Sciatic nerve (tissue), 2 donors: ENCODE measurements at places on chromosomes 3 and 15. TPM values are rescaled to one million over a fixed set of nuclear protein-coding genes. Genes with fewer than 3 reads are reported as not detected.

- DNase-seq = no peak
These were observed 5.9 kb upstream of the DNASE1L3 start for GRCh38 chr3:58216496-58217195.

- no peak for DNase-seq
These were observed 10.6 kb downstream of the POPDC2 start for GRCh38 chr3:119649761-119650160.

GRCh38 chr3:150035910-150036612, 65.4 kb upstream of the PFN2 start:
- DNase-seq = no peak

DNA sequence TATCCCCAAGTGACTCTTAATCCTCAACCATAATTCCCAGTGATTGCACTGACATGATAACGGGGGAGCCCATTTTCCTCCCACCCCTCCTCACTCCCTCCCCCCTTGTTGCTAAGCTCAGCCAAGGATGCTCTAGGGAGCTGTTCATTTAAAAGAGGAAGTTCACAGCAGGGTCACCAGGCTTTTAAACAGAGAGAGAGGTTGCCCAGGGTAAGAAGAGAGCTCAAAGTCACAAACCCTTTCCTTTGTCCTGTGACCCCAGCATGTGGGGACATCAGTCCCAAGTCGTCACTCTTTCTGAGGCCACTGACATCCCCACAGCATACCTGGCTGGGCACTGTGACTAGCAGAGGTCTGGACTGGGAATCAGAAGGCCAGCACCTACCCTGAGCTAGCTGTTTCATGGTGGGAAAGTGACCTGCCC, 144.1 kb downstream of the RORA start:
- DNase-seq = no peak

DNA sequence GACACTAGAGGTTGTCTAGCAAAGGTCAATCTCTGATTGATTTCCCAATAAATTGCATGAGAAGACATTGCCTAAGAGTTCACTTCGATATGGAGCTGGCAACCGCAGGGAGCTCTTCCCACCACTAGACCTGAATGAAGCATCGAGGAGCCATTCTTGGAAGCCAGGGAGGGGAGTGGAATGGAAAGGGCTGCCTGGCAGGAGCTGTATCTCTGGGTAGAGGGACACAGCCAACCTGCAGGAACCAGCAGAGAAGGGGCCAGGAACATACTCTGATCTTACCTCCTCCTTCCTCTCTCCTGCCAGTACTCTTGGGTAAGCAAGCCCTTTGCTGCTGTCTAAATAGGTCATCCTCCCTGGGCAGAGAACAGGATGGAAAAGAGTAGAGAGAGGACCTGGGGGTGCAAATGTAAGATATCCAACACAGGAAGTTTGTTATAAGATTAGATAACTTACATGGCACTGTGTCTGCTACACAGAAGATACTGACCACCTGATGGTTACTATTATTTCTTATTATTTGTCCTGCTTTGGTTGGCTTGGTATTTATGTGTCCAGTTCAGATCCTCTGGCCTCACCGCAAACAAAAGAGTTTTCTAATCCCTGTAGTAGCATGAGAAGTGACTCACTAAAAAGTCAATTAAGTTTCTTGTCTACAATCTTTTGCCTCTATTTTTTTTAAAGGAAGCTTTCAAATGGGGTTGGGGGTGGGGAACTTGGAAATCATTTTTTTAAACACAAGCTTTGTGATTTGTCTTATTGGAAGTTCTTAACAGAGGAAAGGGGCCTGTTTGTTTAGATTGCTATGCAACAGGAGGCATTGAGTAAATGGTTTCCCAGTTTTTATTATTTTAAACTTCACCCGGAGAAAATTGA, 156.7 kb upstream of the TSC22D2 start:
- DNase-seq = no peak

Gene ITPKA
- not detected for total RNA-seq

Gene HRH1
- 40.3 TPM for total RNA-seq

Gene IVD
- 67.8 TPM for total RNA-seq

Gene SERINC4
- 0.31 TPM for total RNA-seq
